Body of pancreas (tissue), 4 donors: ENCODE measurements at places on chromosomes 5 and 9. TPM values are rescaled to one million over a fixed set of nuclear protein-coding genes. Genes with fewer than 3 reads are reported as not detected.
A peak's percentile ranks its signal among the peaks of the same experiment; 100 is the strongest.

- no peak overlapping the region for H3K4me3 ChIP-seq
- no peaks in the 10 kb centered on the region for H3K4me1 ChIP-seq
- peaks cover 39% of the 10 kb centered on the region for H3K36me3 ChIP-seq
These were observed 37.6 kb upstream of the EIF4EBP3 start for GRCh38 chr5:140509898-140510297.

NDST1 gene
- total RNA-seq = 56.0 TPM

DNA sequence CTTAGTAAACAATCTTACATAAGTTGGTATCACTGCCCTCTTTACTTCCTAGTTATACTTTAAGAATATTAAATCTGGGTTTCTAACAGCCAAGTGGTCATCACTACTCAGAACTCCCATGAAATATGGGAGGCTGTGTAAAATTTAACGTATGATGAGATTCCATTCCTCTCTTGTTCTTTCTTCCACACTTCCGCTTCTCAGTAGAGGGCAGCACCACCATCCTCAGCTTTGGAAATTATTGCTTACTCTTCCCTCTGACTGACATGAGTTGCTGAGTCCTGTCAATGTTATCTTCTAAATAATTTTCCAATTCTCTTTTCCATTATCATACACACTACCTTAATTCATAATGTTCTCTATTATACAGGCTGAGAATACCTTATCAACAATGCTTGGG, 194.0 kb downstream of the RFX3 start:
- peak; percentile 19 for DNase-seq
- H3K4me1 ChIP-seq = no peaks in the 10 kb centered on the region
- no peaks in the 10 kb centered on the region for H3K36me3 ChIP-seq
- no peak overlapping the region for H3K27ac ChIP-seq

LYSMD3 gene
- total RNA-seq = 8.2 TPM
